ENCODE measurements at places on chromosomes 12 and 14.

- no peak for DNase-seq
Observed at GRCh38 chr14:89600950-89601826, 184.2 kb upstream of the FOXN3 start.

GRCh38 chr14:47596860-47597259 is 78.5 kb downstream of the MDGA2 start:
- DNase-seq, result no peak

GRCh38 chr12:617304-617915 is 45.8 kb downstream of the NINJ2 start:
- no peak for DNase-seq

DNA sequence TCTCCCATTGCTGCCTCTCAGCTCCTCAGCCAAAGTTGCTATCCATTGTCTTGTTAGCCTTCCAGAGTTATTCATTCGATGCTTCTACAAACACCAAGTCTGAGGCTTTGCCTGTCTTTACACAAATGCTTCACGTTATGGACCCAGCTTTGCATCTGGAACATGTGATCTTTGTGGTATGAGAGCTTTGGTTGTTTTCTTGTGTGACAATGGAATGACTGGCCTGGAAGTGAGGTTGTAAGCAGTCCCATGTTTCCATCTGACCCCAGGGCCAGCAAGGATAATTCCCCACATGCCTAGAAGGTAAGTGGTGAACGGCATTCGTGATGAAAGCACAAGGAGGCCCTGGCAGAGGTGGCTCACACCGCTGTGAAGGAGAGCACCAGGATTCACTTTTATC is 866.7 kb upstream of the TMEM132C start:
- DNase-seq, result no peak

DNA sequence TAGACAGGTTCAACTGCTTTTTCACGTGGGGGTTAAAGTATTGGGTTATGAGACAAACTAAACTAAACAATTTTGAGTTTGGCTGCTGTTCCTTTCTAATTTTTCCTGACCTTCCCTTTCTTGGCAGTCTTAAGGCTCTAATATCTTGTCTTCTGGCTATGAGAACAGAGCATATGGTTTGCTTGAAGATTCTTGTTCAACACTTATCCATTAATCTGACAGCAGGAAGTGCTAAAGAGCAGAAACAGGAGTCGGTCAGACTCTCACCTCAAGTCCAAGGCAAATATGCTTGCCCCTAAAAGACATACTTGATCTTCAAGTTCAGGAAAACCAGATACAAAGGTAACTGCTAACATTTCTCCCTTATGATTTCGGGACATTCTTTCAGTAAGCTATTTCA is 52.6 kb upstream of the KCNJ8 start:
- no peak for DNase-seq

GRCh38 chr12:94183708-94184379 is 35.5 kb downstream of the PLXNC1 start:
- no peak for DNase-seq

DNA sequence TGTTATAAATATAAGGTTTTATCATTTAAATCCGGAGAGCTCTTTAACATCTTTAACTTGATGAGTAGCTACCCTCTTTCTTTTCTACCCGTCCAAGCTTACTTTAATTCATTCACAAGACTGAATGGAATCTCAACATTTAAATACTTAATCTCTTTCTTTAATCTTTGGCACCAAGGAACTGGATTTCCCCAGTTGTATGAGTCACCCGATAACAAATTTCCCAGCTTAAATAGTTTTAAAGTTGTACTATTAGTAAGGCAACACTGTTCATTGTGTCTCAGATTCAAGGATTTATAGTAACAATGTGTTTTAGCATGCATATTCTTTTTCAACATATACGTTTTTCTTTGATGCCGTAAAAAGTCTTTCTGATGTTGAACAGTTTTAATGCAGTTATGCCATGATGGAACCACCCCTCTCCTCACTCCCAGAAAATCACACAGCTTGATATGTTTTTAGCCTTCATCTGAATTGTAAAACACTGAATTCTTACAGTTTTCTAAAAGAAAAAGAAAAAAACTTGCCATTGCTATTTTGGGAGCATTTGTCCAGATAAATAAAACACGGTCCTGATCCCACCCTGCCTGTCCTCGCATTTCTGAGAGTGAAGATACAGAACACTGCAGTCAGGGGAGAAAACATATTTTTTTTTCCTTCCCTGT is 16.0 kb upstream of the LRP6 start:
- DNase-seq, result no peak
